Esophagus squamous epithelium (tissue), 5 donors: ENCODE measurements at places on chromosomes 6 and 20. TPM values are rescaled to one million over a fixed set of nuclear protein-coding genes. Genes with fewer than 3 reads are reported as not detected.
A peak's percentile ranks its signal among the peaks of the same experiment; 100 is the strongest.

DNA sequence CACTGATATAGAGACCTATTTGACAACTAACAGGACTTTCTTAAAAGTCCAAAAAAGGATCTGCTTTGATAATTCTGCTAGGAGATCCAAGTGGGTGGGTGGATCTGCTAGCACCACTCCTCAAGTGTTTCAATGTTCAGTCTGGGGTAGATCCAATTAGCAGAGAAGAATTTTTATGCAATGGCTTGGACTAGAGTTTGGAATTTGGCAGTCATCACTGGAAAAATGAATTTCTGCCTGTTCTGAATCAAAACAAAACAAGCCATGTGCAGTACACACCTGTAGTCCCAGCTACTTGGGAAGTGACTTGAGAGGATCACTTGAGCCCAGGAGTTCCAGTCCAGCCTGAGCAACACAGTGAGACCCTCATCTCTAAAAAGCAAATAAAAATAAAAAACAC is 12.6 kb upstream of the GNMT start:
- H3K27me3 ChIP-seq: no peaks in the 10 kb centered on the region
- no peak overlapping the region for H3K4me3 ChIP-seq
- H3K36me3 ChIP-seq: no peaks in the 10 kb centered on the region
- no peak overlapping the region for H3K27ac ChIP-seq
- no peak for DNase-seq

- no peak overlapping the region for H3K4me3 ChIP-seq
- no peak for DNase-seq
- no peaks in the 10 kb centered on the region for H3K27me3 ChIP-seq
- no peaks in the 10 kb centered on the region for H3K4me1 ChIP-seq
Measured at GRCh38 chr6:123022975-123023374, 26.9 kb downstream of the CLVS2 start.

DNA sequence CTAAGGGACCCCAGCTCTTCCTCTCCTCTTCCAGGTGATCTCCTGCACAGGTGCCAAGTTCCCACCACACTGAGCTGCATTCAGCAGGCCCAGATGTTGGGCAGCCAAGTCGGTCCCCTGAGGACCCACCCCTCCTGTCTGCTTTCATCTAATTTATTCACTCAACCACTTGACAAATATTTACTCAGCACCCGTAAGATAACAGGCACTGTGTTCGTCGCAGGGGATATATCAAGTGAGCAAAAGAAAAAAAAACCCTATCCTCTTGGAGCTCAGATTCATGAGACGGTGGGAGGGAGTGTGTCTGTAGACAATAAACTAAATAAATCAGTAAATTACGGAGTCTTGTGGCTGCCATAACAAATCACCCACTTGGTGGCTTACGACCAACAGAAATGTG is 143.6 kb downstream of the MRPL14 start:
- no peak overlapping the region for H3K4me3 ChIP-seq
- H3K4me1 ChIP-seq: no peaks in the 10 kb centered on the region
- H3K36me3 ChIP-seq: no peaks in the 10 kb centered on the region
- no peak for DNase-seq

GRCh38 chr6:139080255-139080920 is 51.8 kb downstream of the ABRACL start:
- no peaks in the 10 kb centered on the region for H3K36me3 ChIP-seq
- no peaks in the 10 kb centered on the region for H3K4me1 ChIP-seq
- no peaks in the 10 kb centered on the region for H3K27me3 ChIP-seq
- H3K27ac ChIP-seq: no peak overlapping the region

- H3K4me3 ChIP-seq: no peak overlapping the region
- DNase-seq: no peak
Measured at GRCh38 chr6:167558246-167559177, 233.6 kb downstream of the TTLL2 start.

GRCh38 chr6:119171088-119171841 is 92.8 kb upstream of the FAM184A start:
- no peaks in the 10 kb centered on the region for H3K27me3 ChIP-seq
- H3K27ac ChIP-seq: no peak overlapping the region
- no peak overlapping the region for H3K4me3 ChIP-seq
- DNase-seq: no peak

DNA sequence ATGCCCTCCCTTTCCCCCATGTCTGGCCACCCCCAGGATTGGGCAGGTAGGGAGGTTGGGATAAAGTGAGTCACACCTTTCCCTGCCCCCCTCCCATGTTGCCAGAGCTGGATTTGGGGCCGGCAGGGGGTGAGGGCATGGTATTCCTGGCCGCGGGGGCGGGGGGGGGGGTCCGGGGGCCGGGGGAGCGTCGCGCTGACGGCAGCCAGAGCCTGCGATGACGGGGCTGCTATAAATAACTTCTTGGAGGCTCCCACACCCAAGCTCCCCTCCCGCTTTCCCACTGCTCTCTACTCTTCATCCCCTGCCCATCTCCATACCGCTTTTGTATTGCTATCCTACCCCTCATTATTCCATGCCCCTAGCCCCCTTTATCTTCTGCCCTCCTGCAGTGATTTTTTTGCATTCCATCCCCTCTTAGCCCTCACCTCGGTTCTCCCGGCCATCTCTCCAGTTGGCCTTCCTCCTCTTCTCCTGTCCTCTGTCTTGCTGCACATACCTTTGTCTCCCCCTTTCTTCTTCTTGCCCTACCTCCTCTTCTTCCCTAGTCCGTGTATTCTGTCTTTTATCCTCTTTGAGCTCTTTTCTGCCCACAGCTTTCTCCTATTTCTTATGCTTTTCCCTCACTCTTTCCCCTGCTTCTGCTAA is 13.8 kb downstream of the SYNGAP1 start:
- no peaks in the 10 kb centered on the region for H3K27me3 ChIP-seq
- H3K4me3 ChIP-seq: no peak overlapping the region
- peak overlapping the region; percentile 16 for H3K27ac ChIP-seq
- DNase-seq: no peak
- H3K36me3 ChIP-seq: peaks cover 16% of the 10 kb centered on the region

GRCh38 chr20:62845416-62846160 is 16.0 kb downstream of the TCFL5 start:
- no peak for DNase-seq
- H3K4me1 ChIP-seq: no peaks in the 10 kb centered on the region
- H3K4me3 ChIP-seq: no peak overlapping the region
- no peaks in the 10 kb centered on the region for H3K36me3 ChIP-seq
- no peaks in the 10 kb centered on the region for H3K27me3 ChIP-seq

DNA sequence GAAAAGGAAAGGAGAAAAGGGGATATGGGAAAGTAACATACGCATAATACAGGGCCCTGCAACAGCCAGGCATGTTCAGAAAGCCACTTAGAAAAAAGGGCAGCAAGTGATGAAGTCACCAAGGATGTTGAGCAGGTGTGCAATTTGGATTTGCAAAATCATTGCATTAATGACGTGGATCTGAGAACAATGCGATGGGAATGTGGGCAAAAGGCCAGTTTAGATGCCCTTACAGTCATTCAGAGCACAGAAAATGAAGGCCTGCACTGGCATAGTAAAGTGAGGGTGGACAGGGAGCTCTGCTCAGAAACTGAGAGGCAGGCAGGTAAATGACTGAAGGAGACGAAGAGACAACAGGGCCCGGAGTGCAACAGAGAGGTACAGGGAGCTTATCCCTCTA is 123.7 kb upstream of the NHSL1 start:
- no peaks in the 10 kb centered on the region for H3K4me1 ChIP-seq
- H3K36me3 ChIP-seq: no peaks in the 10 kb centered on the region
- no peak overlapping the region for H3K4me3 ChIP-seq
- no peak for DNase-seq
- H3K27ac ChIP-seq: no peak overlapping the region

- no peak overlapping the region for H3K27ac ChIP-seq
- no peaks in the 10 kb centered on the region for H3K27me3 ChIP-seq
- no peaks in the 10 kb centered on the region for H3K36me3 ChIP-seq
- no peak for DNase-seq
Measured at GRCh38 chr20:60695226-60696000, 556.6 kb upstream of the CDH4 start.

DNA sequence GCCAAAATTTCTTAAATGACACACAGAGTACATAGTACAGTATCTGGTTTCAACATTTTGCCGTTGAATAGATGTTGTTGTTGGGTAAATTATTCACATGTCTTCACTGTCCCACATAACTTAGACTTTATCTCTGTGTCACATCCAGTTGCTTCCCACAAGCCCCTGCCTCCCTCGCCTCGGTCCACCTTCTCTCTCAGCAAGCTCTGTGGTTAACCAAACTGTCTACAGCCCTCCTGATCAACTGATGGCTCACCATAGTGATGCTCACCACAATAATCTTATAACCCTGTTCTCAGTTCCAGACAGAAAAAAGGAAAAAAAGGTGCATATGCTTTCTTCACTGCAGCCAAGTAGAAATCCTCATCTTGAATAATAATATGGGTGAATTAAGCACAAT is 23.0 kb downstream of the IL17F start:
- no peak for DNase-seq
- no peaks in the 10 kb centered on the region for H3K4me1 ChIP-seq
- H3K4me3 ChIP-seq: no peak overlapping the region
- no peaks in the 10 kb centered on the region for H3K27me3 ChIP-seq
- H3K27ac ChIP-seq: no peak overlapping the region

DNA sequence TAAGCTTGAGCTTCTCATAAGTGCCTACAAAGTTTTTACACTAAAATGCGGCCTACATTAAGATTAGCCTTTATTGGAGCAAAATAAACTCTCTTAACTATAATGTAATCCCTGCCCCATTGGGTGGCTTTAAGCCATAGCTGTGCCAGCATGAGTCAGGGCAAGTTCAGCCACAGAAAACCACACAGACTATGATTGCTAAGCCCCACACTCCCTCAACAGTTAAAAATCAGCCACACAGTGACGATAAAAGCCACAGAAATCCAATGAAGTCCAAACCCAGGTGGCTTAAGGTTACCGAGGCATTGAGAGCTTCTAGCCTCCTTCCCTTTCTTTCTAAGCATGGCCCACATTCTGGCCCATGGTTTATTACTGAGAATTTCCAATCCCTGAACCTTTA is 61.6 kb downstream of the GRM1 start:
- no peaks in the 10 kb centered on the region for H3K4me1 ChIP-seq
- H3K4me3 ChIP-seq: no peak overlapping the region
- H3K36me3 ChIP-seq: no peaks in the 10 kb centered on the region
- no peak for DNase-seq

GRCh38 chr20:21384308-21384892 is 12.9 kb downstream of the NKX2-4 start:
- H3K27me3 ChIP-seq: no peaks in the 10 kb centered on the region
- H3K4me1 ChIP-seq: no peaks in the 10 kb centered on the region
- no peak overlapping the region for H3K27ac ChIP-seq
- no peak for DNase-seq
- peaks cover 29% of the 10 kb centered on the region for H3K36me3 ChIP-seq

DNA sequence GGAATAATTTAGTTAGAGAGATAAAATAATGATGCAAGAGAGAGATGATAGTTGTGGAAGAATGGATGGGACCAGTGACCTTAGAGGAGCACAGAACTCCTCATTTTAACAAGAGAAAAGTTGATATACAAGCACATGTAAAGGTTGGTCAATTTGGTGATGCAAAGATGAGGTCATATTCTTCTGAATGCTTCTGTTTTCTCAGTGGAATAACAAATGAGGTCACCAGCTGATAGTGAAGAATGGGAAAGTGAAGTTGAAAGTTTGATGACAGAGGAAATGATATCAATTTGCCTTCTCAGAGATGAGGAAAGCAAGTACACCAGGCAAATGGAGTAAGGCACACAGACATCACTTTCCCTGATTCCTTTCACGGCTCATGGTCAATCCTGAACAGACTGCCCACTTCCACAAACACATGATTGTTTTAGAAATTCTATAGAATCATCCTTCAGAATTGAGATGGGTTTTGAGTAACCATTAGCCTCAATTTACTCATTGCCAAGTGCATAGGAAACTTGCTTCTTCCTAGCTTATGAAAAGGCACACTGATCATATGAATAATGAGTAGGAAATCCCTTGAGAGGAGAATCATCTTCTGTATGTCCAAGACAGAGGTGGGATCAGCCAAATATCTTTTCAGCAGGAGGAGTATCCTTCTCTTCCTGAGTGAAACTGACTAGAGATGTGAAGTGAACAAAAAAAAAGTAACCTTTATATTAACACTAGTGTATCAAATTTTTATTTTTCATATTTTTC is 82.4 kb upstream of the TCF21 start:
- H3K27ac ChIP-seq: no peak overlapping the region
- DNase-seq: no peak
- H3K4me1 ChIP-seq: no peaks in the 10 kb centered on the region
- H3K27me3 ChIP-seq: no peaks in the 10 kb centered on the region
- no peak overlapping the region for H3K4me3 ChIP-seq

GRCh38 chr6:85406641-85407075 is 43.2 kb upstream of the NT5E start:
- no peaks in the 10 kb centered on the region for H3K27me3 ChIP-seq
- DNase-seq: no peak
- peaks cover 28% of the 10 kb centered on the region for H3K4me1 ChIP-seq
- no peak overlapping the region for H3K27ac ChIP-seq
- no peaks in the 10 kb centered on the region for H3K36me3 ChIP-seq

- H3K27ac ChIP-seq: no peak overlapping the region
- no peak for DNase-seq
- no peaks in the 10 kb centered on the region for H3K27me3 ChIP-seq
- peaks cover 91% of the 10 kb centered on the region for H3K36me3 ChIP-seq
Measured at GRCh38 chr6:158083455-158084325, 84.4 kb downstream of the SERAC1 start.

- H3K36me3 ChIP-seq: no peaks in the 10 kb centered on the region
- no peaks in the 10 kb centered on the region for H3K27me3 ChIP-seq
- no peak overlapping the region for H3K27ac ChIP-seq
- H3K4me1 ChIP-seq: no peaks in the 10 kb centered on the region
- H3K4me3 ChIP-seq: no peak overlapping the region
Measured at GRCh38 chr6:165705941-165706340, 42.9 kb upstream of the PDE10A start.

GRCh38 chr20:59697068-59697467 is 92.7 kb downstream of the PHACTR3 start:
- DNase-seq: no peak
- no peaks in the 10 kb centered on the region for H3K4me1 ChIP-seq
- H3K4me3 ChIP-seq: no peak overlapping the region
- no peaks in the 10 kb centered on the region for H3K27me3 ChIP-seq
- H3K36me3 ChIP-seq: no peaks in the 10 kb centered on the region
- H3K27ac ChIP-seq: no peak overlapping the region

DNA sequence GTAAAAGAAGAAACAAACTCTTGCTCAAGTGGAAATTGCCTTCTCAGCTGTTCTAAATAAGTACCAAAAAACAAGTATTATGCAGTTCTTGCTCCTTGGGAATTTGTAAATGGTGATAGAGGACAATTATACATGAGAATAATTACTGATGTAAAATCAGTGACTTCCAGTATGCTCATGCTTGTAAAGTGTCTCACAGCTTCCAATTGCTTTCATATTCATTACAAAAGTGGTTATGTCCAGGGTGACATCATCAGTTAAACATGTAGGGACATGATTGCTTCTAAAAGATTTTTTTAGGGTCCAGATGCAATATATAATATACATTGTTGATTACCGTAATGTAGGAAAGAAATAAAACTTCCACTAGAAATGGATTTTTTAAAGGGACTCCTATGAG is 122.8 kb upstream of the B3GAT2 start:
- no peaks in the 10 kb centered on the region for H3K36me3 ChIP-seq
- no peak overlapping the region for H3K4me3 ChIP-seq
- H3K27ac ChIP-seq: no peak overlapping the region
- H3K4me1 ChIP-seq: no peaks in the 10 kb centered on the region
- no peaks in the 10 kb centered on the region for H3K27me3 ChIP-seq
- DNase-seq: no peak

The VSTM2L gene
- 2.6 TPM for total RNA-seq

The ZKSCAN4 gene
- total RNA-seq: 4.0 TPM

The ARMH2 gene
- not detected for total RNA-seq

The ZSCAN9 gene
- 3.5 TPM for total RNA-seq

The APOM gene
- total RNA-seq: 0.76 TPM

The TAB2 gene
- total RNA-seq: 47.1 TPM
